ENCODE measurements at places on chromosomes 7 and 10.

GRCh38 chr7:25541094-25541821, 313.0 kb upstream of the NPVF start:
- DNase-seq, result no peak

DNA sequence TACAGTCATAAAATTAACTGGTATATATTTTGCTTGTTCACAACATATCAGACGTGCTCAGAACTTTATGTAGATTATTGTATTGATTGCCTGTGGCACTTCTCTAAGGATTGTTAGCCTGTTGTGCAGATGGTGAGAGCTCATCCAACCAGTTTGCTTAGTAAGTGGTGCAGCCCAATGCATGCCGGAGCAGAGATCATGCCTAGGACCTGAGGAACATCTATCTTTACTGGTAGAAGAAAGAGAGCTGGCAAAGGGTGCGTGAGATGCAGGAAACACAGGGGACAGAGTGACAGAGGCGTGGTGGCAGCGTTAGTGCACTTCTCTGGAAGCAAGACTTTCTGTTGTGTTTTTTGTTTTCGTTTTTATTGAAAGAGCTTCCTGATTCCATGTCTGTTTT, 35.9 kb downstream of the CCM2 start:
- no peak for DNase-seq

DNA sequence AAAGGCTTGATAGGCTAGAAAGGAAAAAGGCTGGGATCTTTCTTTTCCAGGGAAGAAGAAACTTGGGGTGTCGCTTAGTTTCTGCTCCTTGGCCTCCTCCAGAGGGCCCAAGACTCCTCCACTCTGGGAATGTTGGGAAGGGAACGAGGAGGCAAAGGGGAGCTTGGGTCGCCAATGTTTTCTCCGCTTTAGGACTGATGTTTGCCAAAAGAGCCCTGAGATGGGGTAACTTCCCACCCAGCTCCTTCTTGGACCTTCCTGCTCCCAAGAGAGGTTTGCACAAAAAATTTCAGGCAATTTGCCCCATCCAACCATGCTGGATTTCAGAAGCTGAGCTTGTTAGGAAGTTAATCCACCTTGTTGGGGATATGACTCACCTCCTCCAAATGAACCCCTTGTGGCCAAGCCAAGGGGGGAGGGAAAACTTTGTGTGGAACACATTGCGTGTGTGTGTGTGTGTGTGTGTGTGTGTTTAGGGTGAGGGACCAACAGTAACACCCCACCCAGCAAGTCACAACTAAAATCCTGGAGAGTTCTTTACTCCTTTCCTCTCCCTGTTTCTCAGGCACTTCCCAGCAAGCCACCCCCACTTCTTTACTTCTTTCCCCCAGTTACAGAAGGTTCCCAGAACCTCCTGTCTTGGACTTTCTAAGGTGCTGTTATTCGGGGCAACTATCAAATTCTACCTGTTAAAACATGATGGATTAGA, 8.7 kb upstream of the HOXA2 start:
- no peak for DNase-seq

DNA sequence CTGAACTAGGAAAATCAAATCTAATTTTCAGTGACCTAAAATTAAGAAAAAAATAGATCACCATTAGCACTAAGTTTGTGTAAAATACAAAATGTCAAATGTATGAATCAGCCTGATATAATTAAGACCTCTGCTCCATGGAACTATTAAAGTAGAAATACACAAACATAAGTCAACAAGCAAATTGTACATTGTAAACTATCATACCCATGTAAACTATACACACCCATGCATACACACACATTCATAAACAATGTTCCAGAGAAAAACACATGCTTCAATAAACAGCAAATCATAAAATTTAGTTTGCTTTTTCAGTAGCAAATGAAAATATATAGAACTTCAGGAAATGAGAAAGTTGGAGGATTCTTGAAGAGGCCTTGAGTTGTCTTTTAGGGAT, 199.7 kb upstream of the VSTM2A start:
- no peak for DNase-seq

GRCh38 chr7:37056234-37056912, 332.1 kb upstream of the AOAH start:
- DNase-seq, result no peak

DNA sequence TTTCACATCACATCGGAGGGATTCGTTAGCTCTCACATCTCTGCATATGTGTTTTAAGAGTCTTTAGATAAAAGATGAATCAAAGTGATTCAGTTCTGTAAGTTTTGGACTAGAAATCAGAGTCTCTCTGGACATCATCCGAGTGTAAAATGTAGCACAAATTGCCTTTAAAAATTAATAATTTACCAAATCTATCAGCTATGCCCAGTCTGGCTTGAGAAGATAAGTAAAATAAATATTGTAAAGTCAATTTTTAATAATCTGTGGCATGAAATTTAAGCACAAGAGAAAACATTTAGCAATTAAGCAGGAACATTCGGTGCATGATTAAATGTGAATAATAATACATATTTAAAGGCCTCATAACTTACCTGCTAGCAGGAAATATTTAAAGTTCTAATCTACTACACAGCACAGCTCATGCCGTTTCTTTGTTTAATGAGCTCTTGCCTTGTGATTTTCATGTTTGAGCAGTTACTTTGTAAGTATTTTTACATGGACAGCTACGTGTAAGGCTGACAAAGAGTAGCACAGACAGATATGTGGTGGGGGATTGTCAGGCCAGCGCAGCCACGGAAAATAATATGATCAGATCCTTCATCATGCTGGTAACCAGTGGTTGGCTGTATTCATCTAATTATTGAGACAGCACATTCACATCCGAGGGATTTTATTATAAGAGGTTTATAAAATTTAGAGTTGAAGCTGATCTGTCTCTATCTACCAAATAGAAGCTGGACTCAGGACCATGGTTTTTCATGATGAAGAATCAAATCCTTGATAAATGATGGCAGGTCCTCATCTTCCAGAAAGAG, 317.3 kb downstream of the ADARB2 start:
- no peak for DNase-seq

DNA sequence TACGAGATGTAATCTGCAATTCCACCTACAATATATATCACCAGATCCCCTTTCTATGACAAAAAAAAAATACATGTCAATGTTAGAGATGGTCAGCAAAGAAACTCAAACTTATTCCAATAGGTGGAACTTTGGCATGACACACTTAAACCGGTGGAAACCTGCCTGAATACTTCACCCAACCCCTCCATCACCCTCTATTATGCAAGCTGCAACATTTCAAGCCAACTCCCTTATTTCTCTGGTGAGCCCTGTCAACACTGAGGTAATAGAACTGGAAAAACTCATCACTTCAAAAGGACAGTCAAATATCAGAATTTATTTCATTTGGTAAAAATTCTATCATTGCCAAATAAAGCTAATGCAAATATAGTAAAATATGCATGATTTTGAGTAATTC, 3.6 kb downstream of the ZNF438 start:
- DNase-seq, result no peak

DNA sequence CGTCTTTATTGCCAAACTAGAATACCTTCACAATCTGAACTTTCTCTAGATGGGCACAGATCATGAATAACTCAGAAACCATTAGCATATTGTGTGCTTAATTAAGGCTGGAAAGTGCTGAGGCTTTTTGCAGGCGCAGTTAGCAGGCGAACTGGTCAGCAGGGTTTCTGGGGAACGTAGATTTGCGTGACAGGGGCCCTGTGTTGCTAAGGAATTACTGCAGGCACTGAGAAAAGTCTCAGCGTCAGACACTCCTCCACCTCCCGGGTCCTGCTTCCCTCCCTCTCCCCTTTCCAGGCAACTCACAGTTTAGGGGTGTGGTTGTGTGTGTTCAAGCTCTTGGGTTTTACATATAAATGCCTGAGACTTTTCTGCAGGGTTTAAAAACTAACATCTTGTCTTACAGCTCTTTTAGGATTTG, 2.2 kb downstream of the MAP3K8 start:
- DNase-seq, result no peak

DNA sequence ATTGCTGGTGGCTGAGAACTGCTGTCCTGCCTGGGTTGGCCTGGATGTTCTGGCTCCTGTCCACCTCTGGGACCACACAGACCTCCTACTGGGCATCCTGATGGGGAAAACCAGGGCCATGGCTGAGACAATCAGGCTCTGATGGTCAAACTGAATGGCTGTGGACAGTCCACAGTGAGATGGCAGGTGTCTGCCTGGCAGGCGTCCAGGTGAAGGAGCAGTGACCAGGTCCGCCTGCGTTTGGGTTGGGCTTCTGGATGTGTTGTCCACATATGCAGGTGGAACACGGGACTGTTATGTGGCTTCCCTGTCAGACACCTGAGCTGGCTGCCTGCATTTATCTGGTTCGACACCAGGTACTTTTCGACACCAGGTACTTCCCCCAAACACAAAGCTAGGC, 241.7 kb downstream of the BUB3 start:
- DNase-seq, result no peak

- no peak for DNase-seq
These were observed 3.1 kb downstream of the ABLIM1 start for GRCh38 chr10:114654822-114655575.

DNA sequence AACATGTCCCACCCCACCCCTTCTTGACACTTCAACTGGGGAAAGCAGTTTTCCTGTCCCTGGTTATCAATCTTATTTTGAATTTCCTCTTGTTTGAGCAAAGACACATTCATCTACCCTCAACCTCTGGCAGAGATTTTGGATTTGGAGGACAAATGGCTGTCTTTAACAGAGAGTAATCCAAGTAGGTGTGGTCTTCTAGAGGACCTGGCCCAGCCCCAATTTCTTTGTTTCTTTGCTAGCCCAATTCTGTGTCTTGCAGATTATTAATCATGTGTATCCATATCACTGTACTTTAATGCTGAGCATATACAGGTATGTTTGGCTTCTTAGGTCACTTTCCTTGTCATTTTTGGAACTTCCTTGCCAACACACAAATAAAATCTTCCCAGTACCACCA, 58.8 kb upstream of the ADCY1 start:
- DNase-seq, result no peak

DNA sequence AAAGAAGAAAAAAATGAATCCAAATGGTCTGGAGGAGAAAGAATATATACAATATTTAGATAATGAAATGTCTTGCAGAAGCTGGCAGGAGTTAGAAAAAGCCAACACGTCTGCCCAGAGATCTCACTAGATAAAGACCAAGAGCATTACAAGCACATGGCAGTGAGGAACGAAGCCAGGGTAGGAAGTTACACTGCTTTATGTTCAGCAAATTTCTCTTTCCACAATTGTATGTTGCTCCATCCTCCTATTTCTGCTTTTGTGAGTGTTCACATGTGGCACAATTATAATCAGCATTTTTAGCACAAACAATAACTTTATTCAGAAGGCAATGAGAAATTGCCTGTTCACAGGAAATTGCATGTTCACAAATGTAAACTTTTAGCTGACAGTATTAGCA, 53.7 kb downstream of the LRRC17 start:
- no peak for DNase-seq

- no peak for DNase-seq
These were observed 4.3 kb upstream of the LAMB1 start for GRCh38 chr7:108007261-108007660.

GRCh38 chr10:98511876-98512275, 65.1 kb upstream of the HPS1 start:
- DNase-seq, result no peak

- no peak for DNase-seq
These were observed 104.6 kb upstream of the GDF10 start for GRCh38 chr10:47195274-47195885.

- DNase-seq, result no peak
These were observed 73.1 kb downstream of the LANCL2 start for GRCh38 chr7:55438085-55438756.

DNA sequence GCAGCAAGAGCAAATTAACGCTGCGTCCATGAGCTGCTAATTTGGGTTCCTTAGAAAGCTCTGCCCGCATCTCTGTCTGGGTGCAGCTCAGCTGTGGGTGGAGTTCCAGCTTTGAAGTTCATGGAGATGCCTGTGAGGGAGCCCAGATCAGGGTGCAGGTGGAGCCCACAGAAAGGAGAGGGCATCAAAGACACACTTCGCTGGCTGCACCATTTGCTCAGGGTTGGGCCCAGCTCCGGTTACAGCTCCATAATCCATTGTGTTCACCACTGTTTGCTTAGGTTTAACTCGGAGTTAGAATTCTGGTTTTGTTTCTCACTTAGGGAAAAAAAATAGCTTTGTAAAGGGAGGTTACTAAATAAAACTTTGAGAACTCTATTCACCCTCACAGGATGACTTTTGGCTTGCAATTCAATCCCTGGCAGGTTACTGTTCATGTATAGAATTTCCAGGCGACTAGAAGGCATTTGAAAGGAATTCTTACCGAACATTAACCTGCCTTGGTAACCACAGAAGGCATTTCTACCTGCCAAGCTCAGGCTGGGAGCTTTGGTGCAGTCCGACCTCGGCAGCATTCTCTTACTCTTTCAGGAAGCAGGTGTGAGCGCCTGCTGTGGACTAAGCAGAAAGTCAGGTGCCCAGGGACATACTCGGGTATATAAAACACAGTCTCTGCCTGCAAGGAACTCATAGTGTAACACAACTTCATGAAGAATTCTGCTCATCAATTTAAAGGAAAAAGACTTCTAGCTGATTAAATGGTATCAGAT, 179.5 kb upstream of the RNF32 start:
- DNase-seq, result no peak

DNA sequence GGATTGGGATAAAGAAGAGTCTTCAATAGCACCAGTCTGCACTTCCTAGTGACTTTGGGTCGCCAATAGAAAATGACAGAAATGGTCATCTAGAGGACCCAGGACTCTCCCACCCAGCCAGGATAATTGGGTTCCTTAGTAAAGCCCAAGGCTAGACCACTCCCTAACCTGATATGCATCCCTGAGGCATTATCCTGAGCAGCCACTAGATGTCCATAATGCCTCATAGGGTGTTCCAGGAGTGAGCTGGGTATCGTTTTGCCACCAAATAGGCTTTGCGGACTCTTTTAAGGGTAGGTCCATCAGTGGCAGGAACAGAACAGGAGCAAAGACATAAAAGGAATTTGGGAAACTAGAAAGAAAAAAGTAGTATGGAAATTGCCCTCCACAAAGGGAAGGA, 4.5 kb upstream of the LRRC4 start:
- DNase-seq, result no peak

DNA sequence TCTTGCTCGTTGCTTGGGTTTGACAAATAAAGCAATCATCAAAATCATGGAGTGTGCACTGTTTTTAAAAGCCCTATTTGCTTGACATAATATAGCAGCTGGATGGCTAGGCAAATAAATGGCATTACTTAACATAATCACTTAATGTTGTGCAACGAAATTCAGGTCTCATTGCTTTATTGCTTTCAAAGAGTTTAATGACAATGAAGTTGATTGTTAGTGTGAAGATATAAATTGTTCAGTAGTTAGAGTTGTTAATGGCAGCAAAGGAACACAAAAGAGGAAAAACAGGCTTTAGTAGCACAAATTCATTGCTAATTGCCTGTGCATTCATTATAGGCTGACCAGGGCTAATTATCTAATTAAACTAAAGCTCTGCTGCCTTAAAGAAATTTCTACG, 7.6 kb upstream of the ADO start:
- no peak for DNase-seq

DNA sequence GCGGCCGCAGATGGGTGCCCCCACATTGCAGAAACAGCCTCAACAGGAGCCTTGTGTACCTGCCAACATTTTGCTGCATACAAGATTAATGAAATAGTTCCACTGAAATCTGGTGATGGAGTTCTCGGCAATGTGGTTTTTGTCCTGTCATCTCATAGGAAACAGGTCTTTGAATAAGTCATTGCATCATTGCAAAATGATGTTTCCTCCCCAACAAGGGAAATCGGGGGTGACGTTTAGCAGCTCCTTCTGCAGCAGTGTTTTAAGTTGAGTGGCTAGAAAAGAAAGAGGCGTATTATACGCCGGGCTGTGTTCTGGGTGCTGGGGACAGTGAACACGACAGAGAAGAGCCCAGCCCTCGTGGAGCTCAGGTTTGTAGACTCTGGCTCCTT, 177.0 kb downstream of the PRKAG2 start:
- no peak for DNase-seq

Data from endothelial cell (in vitro differentiated cells).